ENCODE measurements at places on chromosomes 6 and 20.

DNA sequence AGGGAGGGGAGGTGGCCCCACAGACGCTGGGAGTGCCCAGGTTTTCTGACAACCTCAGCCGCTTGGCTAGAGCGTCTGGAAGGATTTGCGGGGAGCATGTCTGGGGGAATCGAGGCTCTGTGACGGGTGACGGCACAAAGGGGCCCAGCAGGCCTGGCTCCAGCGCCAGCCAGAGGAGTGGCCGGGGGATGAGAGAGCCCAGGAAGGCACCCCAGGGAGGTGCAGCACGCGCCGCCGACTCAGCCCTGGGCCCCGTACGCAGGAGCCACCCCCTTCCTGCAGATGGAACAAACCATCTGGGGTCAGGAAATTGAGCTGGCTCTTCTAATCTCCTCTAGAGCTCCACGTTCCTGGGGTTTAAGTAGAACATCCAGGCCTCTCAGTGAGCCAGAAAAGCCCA is 5.9 kb upstream of the SLCO4A1 start:
- DNase-seq, result no peak

DNA sequence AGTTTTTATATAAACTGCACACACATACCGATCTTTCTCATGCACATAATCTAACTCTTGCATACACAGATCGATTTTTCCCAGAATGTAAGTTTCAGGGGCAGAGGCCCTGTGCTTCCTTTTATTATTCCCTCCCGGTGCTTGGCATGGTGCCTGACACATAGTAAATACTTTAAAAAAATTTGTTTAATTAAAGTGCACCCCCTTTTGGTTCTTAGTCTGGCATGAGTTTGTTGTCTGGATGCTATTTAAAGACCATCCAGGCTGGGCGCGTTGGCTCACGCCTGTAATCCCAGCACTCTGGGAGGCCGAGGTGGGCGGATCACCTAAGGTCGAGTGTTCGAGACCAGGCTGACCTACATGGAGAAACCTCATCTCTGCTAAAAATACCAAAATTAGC is 5.4 kb upstream of the DEK start:
- no peak for DNase-seq

- DNase-seq, result no peak
These were observed 23.8 kb downstream of the PPARD start for GRCh38 chr6:35366204-35366596.

GRCh38 chr20:50993876-50994275 is 29.0 kb downstream of the KCNG1 start:
- no peak for DNase-seq

- DNase-seq, result no peak
These were observed 322.4 kb upstream of the TSHZ2 start for GRCh38 chr20:52649727-52650126.

- DNase-seq, result peak; percentile 44
These were observed 23.6 kb downstream of the FOXQ1 start for GRCh38 chr6:1335367-1336037.

GRCh38 chr6:13439644-13440043 is 47.8 kb downstream of the GFOD1 start:
- no peak for DNase-seq

GRCh38 chr20:17936761-17937732 is 31.5 kb downstream of the SNX5 start:
- DNase-seq, result peak; percentile 69

- DNase-seq, result no peak
These were observed 514 bp downstream of the ACOT13 start for GRCh38 chr6:24667378-24667803.

GRCh38 chr20:17765017-17765416 is 65.3 kb downstream of the BANF2 start:
- no peak for DNase-seq

GRCh38 chr6:99110029-99110428 is 162.3 kb upstream of the FBXL4 start:
- DNase-seq, result no peak

GRCh38 chr6:48186746-48187145 is 75.7 kb upstream of the PTCHD4 start:
- DNase-seq, result no peak

GRCh38 chr6:15736297-15736696 is 73.5 kb upstream of the DTNBP1 start:
- DNase-seq, result no peak

- no peak for DNase-seq
These were observed 151.2 kb downstream of the GRM4 start for GRCh38 chr6:33994472-33995308.

DNA sequence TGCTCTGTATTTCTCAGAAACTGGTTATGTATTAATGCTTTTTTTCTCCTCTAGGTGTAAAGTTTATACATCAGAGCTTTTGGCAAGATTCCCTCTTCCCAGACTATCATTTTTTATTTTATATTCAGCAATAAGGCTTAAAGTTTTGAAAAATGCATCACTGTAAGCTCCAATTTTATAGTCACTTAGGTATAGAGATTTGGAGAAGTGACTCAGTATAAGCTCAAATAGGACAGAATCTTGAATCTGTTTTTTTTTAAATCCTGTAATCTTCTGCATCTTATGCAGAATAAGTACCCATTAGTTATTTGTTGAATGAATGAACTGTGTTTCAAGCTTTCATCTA is 1.0 kb downstream of the NCOA7 start:
- no peak for DNase-seq

DNA sequence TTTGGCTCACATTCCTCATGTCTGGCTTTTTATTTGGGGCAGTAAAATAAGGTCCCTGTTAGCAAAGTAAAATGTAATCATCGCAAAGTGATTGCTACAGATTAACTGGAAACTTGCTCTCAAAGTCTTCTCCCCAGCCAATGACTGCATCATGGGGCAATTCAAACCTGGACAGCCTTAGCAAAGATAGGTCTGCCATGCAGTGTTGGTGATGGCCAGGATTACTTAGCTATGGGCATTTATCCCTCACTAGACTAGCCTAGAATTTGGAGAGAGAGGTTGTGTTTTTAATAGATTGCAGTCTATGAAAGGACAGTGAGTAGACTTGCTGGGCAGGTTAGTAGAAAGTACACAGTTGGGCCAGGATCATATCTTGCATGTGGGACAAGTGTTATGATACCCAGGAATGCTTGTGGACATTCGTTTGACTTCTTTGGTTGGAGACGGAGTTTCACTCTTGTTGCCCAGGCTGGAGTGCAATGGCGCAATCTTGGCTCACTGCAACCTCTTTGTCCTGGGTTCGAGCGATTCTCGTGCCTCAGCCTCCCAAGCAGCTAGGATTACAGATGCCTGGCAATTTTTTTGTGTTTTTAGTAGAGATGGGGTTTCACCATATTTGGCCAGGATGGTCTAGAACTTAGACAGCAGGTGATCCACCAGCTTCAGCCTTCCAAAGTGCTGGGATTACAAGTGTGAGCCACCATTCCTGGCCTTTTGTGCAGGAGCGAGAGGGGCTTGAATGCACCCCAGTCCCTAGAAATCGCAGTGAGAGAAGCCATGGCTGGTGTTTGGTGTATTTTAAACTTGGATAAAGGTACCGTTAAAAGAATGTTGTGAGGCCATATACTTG is 3.4 kb downstream of the RPS12 start:
- no peak for DNase-seq

- no peak for DNase-seq
These were observed 40.2 kb downstream of the TM9SF4 start for GRCh38 chr20:32149566-32150170.

DNA sequence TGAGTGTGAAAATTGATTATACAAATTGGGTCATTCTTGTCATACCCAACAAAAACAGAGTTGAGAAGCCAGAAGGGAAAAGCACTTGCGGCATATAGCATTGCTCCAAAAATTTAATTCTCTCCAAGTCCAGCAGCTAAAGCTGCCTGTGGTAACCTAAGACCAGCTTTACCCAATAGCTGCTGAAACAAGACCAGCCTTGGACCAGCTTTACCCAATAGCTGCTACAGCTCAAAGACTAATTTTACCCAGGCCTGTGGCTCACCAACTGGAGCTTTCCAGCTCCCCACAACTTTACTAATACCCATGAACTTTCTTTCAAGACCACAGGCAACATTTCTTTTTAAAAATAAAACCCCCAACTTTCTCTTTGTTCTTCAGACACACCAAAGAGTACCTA is 32.8 kb upstream of the ZNF133 start:
- no peak for DNase-seq

Measured in left cardiac atrium (tissue), 4 donors.